Renal cortical epithelial cell (primary cell): ENCODE measurements at places on chromosomes 4 and X.
A peak's percentile ranks its signal among the peaks of the same experiment; 100 is the strongest.

DNA sequence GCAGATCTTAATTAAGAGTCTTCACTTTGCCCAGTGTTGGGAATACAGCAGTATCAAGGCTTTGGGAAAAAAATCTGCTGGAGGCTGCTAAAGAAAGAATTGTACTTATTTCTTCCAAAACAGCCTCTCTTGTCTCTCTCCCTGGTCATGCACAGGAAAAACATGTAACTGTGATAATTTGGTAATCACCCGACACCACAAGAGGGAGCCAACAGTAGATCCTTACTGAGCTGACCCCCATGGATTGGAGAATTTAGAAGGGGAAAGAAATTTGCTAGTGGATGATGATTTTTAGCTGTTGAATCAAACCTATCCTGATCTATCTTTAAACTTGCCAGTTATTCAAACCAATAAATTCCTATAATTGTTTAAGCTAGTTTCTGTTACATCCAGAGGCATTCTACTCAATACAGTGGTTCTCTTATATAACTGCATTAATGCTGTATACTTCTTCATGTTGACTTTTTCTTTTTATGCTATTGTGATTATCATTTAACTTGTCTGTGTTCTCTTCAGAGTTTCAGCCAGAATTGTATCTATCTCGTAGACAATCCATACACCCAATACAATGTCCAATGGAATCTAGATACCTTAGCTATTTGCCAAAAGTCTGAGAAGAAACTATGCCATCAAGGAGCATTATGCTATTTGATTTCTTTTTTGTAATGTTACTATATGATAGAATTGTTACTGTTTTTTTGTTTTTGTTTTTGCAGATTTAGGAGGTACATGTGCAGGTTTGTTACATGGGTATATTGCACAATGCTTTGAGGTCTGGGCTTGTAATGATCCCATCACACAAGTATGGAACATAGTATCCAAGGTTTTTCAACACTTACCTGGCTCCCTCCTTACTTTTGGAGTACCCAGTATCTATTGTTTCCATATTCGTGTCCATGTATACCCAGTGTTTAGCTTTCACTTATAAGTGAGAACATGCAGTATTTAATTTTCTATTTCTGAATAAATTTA is 31.3 kb upstream of the ARHGEF38 start:
- DNase-seq: peak; percentile 64

DNA sequence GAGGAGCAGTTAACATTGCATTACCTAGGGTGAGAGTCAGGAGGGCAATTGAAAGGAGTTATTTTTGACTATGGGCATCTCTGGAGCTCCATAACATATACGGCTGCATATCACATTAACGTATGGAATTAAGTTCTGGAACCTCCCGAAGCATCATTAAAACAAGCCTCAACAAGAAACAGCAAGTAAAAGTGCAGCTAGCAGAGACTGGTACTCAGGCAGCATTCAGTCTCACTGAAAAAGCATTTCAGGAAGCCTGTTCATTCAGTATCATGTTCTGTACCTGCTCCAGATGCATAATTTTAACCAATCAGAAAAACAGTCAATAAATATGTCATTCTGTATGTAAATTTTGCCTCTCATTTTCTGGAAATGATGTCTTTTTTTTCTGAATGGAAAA is 299.6 kb downstream of the EPHA5 start:
- DNase-seq: no peak

DNA sequence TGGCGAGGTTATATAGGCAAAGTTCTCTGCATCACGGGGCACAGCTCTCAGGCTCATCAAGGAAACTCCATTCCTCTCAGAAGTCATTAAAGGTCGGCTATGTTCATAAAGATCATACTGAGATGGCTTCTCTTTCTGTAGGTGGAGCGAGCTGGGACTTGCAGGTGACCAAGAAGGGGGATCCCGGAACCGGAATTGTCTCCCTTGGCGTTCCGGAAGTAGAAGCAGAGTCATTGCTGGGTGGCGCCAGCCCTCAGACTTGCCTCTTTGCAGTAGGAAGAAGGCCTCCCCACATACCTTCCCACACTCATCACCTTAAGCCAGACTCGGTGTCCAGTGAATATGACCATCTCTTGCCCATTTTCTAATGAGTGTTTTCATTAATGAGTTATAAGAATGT is 17.9 kb upstream of the HPGD start:
- DNase-seq: no peak

DNA sequence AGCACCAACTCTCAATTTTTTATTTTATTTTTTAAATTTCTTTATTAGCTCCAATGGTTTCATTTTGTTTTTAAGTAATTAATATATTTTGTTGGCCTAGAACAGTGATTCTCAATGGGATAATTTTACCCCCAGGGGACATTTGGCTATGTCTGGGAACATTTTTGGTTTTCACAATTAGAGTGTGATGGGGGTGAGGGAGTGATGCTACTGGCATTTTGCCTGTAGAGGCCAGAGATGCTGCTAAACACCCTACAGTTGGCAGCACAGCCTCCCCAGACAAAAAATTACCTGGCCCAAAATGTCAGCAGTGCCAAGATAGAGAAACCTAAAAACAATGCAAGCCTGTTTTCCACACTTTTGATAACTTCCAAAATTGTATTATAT is 64.6 kb downstream of the HHIP start:
- no peak for DNase-seq

- peak; percentile 89 for DNase-seq
Observed at GRCh38 chrX:24693453-24694202, at the start of gene POLA1. Gene POLA1 (plus strand): TSS chrX:24693918. CDS start chrX:24693962, 44 bp downstream.

DNA sequence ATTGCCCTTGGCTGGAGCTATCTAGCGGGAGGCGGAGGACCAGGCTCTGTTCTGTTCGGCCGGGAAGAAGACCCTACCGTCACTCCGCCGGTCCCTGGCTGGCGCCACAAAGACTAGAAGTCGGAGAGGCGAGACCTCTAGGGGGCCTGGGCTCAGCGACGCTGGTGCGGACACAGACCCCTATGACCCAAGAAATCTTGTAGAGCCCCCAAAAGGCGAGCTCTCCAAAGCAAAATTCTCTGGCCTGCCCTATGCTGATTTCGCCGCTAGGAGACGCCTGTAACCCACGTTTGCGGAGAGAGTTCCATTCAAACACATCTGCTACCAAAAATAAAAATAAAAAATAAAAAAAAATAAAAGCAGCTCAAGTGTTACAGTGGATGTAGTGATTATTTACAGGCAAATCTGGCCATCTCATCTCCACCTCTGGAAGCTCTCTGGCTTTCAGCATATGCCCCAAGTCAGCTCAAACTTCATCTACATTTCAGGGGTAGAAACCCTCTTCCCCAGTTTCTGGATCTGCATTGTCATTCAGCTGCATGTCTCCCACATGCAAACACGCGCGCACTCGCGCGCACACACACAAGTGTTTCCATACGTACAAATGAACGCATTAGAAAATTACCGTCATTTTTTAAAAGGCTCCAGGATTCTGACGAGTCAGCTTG is 2.4 kb upstream of the PCDH10 start:
- DNase-seq: peak; percentile 33

- no peak for DNase-seq
Observed at GRCh38 chr4:118226311-118227010, 126.3 kb downstream of the PRSS12 start.

GRCh38 chr4:79042079-79042674 is 102.9 kb upstream of the PAQR3 start:
- peak; percentile 9 for DNase-seq

DNA sequence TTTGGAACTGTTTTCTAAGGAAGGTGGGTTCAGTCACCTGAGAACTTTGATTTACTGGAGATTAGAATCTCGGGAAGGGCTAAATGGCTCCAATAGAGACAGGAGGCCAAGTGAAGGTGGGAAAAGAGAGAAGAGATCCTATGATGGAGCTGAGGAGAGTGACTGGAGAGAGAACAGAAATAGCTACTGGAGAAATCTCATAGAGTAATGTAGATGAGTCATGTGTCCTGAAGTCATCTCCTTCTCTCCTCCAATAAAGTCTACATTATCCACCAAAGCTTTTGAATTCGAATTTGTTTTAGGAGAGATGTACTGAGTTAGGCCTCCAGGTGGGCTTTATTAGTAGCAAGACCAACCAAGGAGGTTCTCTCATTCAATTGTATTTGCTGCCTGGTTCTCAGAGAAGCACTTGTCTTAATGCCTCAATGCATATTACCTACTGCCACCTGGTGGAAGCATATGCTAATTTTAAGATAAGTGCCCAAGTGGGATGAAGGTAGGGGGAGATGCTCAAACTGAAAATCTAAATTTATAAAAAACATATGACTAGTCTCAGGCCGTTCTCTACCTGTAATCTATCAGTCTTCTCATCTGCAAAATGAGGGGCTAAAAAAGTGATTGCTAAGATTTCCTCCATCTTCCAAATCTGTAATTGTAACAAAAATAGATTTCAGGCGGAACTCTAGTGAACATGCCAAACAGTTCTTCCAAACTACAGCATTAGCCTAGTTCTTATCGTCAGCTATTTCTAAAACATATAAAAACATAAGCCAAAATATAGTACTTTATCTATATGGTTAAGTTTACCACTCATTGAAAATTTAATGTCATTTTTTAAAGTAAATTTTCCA is 24.4 kb downstream of the TXK start:
- peak; percentile 75 for DNase-seq

DNA sequence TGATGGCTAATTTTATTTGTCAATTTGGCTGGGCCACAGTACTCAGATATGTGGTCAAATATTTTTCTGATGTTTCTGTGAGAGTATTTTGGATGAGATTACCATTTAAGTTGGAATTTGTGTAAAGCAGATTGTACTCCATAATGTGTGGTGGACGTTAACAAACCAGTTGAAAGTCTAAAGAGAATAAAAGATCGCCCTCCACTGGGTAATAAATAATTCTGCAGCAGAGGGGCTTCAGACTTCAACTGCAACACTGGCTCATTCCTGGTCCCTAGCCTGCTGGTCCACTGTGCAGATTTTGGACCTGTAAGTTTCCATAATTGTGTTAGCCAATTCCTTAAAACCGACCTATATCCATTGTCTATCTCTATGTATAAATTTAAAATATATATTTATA is 540.3 kb downstream of the PCDH18 start:
- DNase-seq: peak; percentile 19

DNA sequence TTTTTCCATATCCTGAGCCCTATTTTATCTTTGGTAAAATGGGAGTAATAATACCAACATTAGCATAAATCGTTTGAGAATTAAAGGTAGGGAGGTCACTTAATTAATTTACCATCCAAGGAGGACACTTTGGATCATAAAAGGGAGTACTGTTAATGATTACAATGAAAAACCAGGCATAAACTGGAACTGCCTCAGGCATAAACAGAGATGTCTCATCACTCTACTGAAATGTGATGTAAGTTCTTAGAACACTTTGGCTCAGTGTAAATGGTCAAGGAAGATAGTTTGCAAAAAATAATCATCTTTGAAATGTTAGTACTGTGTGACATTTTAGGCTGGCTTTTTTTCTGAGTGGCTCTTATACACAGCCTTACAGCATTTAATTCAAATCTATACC is 268.7 kb downstream of the SLC39A8 start:
- peak; percentile 80 for DNase-seq

DNA sequence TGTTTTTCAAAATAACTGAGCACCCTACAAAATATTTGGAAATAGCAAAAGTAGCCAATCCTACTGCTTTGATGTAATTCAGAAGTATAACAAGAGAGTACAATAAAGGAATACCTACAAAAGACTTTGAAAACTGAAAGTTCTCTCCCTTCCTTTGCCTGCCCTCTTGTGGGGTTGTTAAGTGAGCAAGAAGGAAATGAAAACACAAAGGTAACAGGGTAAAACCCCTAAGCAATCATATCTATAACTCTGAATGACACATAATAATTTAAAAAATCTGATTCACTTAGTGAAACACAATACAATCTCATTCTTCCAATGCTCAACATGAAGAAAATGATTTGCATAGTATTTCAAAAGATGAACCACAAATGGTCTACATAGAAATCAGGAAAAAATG is 98.2 kb downstream of the FRYL start:
- peak; percentile 60 for DNase-seq
